ENCODE measurements at places on chromosomes 1 and 21. TPM values are rescaled to one million over a fixed set of nuclear protein-coding genes. Genes with fewer than 3 reads are reported as not detected.

DNA sequence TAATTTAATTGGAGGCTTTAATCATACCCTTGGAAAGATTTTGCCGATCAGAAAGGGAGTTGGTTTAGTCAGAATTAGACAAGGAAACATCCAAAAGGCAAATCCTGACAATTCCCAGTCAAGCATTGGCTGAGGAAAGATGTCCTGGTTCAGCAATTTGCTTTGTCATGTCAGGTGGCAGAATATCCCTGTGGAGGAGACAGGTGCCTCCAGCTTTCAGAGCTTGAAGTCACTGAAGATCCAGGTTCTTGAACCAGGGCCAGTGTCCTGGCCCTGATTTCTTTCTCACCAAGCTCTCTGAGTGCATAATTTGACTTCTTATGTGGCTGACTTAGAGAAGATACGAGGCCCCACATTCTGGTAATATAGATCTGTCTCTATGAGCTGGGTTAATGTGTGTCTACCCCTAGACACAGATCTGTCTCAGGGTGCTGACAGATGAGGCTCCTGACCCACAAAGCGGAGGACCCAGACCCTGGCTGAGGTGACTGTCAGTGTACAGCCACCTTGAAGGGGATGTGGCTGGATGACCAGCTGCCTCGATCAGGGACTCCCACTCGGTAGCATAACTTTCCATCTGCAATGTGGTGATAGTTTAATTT lies 118.9 kb downstream of the HHAT start:
- H3K27me3 ChIP-seq: no peaks in the 10 kb centered on the region
- no peaks in the 10 kb centered on the region for H3K36me3 ChIP-seq
- H3K4me1 ChIP-seq: no peaks in the 10 kb centered on the region
- H3K27ac ChIP-seq: no peak overlapping the region

KRTAP12-2 gene
- not detected for total RNA-seq

- no peak for DNase-seq
- H3K36me3 ChIP-seq: no peaks in the 10 kb centered on the region
- H3K27ac ChIP-seq: peak overlapping the region; percentile 8
- no peak overlapping the region for H3K4me3 ChIP-seq
Measured at GRCh38 chr1:230137337-230137815, 70.3 kb downstream of the GALNT2 start.

HES5 gene
- total RNA-seq: 14.1 TPM

TMCO2 gene
- total RNA-seq: not detected

RNF186 gene
- not detected for total RNA-seq

All from spinal cord (tissue), 10 donors.